ENCODE measurements at places on chromosomes 1 and 21. TPM values are rescaled to one million over a fixed set of nuclear protein-coding genes. Genes with fewer than 3 reads are reported as not detected.
A peak's percentile ranks its signal among the peaks of the same experiment; 100 is the strongest.

DNA sequence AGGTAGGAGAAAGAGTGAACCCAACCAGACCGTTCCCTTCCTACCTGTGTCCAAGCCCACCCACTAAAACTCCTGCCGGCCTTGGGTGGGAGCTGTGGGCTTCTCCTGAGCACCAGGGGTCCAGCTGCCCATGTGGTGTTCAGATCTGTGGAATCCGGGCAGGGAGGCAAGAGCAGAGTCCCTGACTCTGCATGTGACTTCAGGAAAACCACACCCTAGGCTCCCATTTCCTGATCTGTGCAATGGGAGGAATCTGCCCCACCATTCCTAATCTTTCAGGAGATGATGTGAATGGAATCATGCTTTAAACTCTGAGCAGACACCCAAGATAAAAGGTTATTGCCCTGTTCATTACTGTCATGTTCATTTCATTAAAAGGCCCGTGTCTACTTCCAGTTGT, 27.6 kb downstream of the EIF2D start:
- no peak for DNase-seq

DNA sequence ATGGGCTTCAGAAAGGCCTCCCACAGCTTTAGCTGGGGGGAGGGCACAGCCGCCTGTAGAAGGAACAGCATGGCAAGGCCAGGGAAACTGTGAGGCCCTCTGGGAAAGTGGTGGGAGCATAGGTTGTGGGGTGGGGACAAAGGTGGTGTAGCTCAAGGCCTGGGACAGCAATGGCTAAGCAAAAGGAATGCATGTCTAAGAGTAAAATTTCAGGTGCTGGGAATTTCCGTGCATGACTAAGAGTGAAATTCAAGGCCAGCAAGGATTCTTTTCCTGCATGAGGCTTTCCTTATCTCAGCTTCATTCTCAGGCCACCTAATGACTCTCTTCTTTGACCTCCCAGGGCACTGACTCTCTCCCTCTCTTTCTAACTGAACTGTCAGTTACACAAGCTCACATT, 86.5 kb upstream of the WNT4 start:
- no peak for DNase-seq

DNA sequence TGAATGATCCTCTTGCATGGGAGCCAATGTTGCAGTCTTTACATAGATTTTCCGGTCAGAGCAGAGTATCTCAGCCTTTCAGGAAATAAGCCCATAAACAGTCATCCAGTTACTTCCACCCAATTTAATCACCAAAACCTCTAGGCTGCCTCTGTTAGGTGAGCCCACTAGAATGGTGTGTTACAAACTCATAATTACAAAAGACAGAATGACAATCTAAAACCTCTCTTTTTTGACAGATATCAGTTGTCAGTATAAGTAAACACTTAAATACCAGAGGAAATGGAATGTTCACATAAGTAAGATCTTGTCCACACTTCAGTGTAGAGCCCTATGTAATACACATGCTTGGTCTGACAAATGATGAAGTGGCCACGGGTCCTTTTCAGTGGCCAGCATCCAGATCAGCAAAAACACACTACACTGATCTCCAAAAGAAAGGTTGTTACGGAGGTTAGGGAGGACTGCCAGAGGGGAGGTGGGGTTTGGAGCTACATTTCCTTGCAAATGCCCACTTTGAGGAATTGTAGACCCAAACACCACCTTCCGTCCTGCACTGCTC, 71.3 kb upstream of the FBXO28 start:
- DNase-seq: no peak

DNA sequence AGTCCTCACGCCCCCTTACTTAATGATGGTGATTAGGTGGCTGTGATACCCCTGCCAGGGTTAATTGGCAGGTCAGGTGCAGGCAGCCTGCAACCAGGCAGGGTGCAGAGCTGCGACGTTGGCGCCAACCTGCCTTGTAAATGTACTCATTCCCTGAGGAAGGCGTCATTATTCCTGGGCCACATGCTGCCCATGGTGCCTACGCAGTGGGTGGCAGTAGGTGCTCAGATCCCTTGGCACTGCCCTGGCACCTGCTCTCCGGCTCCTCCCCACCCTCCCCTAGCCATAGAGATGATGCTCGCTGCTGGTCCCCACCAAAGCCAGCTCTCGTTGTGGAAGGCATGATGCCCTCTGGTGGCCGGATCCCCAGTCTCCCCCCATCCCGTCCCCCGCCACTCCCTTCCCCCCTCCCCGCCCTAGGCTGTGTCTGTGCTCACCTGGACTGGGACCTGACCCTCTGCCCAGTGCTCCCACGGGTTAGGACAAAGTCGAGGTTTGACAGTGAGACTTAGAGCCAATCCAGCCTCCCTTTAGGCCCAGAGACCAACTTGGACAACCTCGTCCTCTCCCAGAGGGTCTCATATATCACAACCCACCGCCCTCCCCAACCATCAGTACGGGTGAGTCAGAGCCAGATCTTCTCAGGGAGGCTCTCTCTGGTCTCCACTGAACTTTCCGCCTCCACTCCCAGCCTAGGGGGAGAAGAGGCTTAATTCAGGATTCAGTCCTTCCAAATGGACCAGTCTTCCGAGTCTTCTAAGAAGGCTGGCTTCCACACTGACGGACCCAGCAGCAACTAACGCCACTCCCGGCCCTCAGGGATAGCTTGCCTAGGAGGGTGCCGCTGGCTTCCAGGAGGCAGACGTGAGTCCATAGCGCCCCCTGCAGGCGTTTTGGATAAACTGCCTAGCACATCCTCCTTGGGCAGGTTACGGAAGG, 5.7 kb downstream of the KRTCAP2 start:
- DNase-seq: peak; percentile 94

- DNase-seq: no peak
Observed at GRCh38 chr1:60893136-60893930, 189.0 kb upstream of the NFIA start.

DNA sequence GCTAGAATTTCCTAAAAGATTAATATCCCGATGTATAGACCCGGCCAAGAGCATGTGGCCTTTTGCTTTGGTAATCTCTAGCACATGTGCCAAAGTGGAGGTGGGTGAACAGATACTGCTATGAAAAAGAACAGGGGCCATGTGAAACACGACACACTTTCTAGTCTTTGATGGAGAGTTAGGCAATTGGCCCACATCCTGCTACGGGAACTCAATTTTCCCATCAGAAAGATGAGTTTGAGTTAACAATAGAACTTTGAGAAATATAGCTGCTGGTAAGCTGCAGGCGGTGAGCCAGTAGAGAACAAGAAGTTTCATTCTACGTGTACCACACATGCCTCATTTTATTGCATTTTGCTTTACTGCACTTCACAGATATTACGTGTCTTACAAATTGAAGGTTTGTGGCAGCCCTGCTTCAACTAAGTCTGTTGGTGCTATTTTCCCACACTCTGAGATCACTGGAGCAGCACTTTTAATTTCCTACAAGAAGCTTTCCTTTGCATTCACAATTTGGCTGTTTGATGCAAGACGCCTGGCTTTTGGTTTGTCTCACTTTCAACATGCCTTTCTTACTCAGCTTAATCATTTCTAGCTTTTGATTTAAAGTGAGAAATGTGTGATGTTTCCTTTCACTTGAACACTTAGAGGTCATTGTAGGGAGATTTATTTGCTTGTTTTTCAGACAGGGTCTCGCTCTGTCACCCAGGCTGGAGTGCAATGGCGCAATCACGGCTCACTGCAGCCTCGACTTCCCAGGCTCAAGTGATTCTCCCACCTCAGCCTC, 46.3 kb downstream of the HTR6 start:
- peak; percentile 41 for DNase-seq

DNA sequence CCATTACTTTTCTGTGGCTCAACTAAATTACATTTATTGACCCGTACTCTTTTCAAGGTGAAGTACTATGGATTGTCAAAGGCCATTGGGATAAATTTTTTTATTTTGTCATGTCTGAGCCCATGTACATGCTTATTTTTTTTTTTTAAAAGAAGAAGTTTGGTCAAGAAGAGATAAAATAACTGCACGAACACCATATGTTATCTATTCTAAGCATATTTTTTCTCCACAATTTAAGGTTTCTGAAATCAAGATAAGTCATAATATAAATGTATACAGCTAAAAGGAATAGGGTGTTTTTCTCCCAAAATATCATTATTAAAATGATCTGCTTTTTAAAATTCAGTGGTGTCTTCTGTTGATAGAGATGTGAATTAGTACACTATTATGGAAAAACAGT, 35.0 kb upstream of the SH2D1B start:
- DNase-seq: no peak

DNA sequence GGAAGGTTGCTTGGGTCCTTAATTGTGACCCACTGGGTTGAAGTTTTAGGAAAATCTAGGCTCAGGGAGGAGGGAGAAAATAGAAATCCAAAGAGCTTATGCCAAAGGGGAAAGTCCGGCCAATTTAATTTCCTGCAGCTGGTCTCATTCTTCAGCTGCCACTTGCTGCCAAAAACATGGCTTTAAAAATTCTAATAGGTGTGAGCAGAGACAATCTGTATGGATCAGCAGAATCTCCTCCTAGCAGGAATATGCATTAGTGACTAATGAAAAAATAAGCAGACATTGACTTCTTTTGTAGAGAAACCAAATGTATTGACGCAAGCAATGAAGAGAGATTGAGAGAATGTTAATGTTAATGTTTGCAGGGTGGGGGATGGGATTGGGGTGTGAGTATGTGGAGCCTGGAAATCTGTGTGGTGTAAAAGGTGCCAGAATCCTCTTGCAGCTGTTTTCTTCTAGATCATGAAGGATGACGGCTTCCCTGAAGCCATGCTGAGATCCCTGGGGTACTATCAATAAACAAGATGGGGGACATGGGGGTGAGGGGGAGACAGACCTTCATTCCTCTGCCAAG, 35.3 kb downstream of the VWA5B1 start:
- no peak for DNase-seq

DNA sequence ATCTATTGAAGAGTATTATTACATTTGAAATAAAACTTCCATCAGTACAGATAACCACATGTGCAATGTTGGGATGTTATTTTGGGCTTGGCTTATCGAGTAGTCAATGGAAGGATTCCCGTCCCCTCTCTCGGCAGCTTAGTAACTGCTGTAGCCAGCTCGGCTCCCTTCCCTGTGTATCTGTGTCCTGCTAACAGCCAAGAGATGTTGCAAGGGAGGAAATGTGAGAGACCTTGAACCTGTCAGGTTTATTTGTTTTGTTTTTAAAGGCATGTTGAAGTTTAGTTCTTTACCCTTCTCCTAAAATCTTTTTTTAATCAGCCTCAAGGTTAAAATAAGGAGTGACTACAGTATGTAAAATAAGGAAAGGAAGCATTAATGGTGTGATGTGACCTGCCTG, 13.6 kb upstream of the TARS2 start:
- no peak for DNase-seq

DNA sequence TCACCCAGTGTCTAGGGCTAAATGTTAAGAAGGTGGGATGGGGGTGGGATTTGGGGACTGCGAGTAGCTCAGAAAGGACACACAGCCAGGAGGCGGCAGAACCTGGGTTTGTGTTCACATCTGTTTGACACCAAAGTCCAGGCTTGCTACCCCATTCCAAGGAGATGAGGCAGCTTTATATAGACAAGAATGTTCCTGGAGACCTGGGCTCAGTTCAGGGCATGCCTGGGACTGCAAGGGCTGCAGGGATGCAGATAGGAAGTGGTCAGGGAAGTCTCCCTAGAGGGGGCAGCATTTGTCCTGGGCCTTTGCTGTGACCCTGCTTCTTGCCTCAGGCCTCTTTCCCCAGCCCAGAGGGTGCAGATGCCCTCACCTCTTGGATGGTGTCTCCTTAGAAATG, 16.3 kb downstream of the PADI3 start:
- DNase-seq: no peak

- no peak for DNase-seq
Observed at GRCh38 chr21:41010101-41010435, 157.9 kb upstream of the BACE2 start.

GRCh38 chr1:198254948-198255347, 98.2 kb downstream of the NEK7 start:
- DNase-seq: no peak

DNA sequence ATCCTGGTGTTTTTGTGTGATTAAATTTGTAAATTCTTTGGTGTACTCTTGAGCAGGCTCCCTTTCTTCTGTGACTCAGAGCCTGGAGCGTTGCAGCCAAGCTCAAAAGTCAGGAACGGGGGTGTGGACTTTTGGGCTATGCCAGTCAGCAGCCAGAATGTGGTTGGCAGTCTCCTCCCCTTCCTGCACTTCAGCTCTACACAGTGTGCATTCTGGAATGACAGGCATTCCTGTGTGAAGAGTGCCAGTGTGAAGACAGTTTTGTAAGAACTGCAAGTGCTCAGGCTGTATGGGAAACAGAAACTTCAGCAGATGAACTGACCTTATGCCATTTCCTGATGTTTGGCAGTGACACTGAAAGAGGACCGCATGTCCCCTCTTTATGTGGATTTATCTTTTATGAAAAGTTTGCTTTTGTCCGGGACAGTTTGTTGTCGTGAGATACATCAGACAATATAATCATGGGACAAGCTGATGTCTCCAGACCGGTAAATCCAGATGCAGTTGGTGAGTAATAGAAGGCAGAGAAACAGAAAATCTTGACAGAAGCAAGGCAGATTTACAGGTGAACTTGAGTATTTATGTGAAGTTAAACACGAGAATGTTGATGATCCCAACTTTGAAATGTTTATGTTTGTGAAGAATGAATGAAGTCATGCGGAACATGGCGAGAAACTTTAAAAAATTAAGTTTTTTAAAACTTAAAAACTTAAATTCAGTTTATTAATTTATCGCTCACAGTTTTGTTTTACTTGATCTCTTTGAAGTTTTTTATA, 67.7 kb upstream of the RCC1 start:
- DNase-seq: peak; percentile 5

DNA sequence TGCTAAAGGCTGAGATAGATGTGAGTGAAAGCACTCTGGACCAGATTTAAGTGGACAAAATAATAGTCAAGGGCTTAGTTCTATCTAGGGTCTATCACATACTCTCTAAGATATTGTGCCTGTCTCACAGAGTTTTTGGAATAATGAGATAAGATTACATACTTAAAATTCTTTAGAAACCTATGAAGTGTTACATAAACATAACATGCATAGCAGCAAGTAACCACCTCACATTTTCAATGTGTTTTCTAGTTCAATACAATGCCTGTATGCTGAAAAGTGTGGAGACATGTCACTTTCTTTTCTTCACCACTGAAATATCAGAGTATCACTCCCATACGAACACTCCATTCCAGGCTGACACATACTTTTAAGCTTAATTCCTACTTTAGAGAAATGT, 16.2 kb downstream of the SDCCAG8 start:
- no peak for DNase-seq

GRCh38 chr1:212595787-212596714, 12.5 kb upstream of the ATF3 start:
- DNase-seq: peak; percentile 70

The NVL gene
- total RNA-seq: 37.7 TPM

The EVA1C gene
- 13.7 TPM for total RNA-seq

The DEPDC1 gene
- 16.0 TPM for total RNA-seq

The FOXD3 gene
- total RNA-seq: not detected

The EVI5 gene
- 25.7 TPM for total RNA-seq

Measured in activated CD8-positive, alpha-beta T cell treated with anti-CD3 and anti-CD28 coated beads for 36 hours (primary cell).